ENCODE measurements at places on chromosomes 13 and 19.
A peak's percentile ranks its signal among the peaks of the same experiment; 100 is the strongest.

DNA sequence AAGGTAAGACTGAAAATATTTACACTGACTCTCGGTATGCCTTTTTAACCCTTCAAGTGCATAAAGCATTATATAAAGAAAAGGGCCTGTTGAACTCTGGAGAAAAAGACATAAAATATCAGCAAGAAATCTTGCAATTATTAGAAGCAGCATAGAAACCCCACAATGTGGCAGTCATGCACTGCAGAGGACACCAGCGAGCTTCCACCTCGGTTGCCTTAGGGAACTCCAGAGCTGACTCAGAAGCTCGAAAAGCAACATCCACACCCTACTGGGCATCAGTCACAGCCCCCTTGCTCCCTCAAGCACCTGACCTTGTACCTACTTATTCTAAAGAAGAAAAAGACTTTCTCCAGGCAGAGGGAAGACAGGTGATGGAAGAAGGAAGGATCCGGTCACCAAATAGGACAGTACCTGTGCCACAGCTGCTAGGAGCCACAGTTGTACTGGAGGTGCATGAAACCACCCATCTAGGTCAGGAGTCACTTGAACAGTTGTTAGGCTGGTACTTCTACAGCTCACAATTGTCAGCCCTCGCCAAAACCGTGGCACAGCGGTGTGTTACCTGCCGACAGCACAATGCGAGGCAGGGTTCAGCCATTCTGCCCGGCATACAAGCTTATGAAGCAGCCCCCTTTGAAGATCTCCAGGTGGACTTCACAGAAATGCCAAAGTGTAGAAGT lies 2.9 kb downstream of the ZNF816 start:
- DNase-seq: no peak

DNA sequence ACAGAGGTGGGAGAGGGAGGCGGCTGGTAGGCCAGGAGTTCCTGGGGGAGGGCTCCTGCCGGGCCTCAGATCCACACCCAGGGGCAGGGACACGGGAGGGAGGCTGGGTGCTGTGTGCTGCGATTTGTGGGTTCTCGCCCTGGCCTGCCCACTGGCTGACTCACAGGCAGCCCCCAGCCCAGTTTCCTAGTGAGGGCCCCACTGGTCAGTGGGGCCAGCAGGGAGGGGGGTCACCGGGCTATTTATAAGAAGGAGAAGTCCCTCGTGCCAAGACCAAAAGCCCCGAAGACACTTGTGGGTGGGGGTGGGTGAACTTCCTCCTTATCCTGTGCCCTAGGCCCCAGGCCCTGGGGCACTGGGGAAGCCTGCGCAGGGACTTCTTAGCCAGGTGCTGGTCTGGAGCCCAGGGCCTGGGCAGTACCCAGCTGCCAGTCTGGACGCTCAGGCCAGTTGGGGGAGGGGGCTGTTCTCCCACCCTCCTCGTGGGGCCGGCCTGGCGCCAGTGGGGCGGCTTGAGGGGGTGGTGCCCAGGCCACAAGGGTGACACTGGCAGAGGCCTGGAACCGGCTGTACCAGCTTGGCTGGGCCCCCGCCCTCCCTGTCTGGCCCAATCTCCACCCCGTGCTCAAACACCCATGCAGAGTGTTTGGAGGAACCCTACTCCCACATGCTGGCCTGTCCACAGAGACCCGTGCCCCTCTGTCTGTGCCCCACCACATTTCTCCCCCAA lies 5.0 kb upstream of the JUNB start:
- DNase-seq: no peak

GRCh38 chr19:1266916-1267476 lies 2.1 kb upstream of the CIRBP start:
- no peak for DNase-seq

- DNase-seq: peak; percentile 13
These were observed 83.2 kb upstream of the MCF2L start for GRCh38 chr13:112885782-112886268.

DNA sequence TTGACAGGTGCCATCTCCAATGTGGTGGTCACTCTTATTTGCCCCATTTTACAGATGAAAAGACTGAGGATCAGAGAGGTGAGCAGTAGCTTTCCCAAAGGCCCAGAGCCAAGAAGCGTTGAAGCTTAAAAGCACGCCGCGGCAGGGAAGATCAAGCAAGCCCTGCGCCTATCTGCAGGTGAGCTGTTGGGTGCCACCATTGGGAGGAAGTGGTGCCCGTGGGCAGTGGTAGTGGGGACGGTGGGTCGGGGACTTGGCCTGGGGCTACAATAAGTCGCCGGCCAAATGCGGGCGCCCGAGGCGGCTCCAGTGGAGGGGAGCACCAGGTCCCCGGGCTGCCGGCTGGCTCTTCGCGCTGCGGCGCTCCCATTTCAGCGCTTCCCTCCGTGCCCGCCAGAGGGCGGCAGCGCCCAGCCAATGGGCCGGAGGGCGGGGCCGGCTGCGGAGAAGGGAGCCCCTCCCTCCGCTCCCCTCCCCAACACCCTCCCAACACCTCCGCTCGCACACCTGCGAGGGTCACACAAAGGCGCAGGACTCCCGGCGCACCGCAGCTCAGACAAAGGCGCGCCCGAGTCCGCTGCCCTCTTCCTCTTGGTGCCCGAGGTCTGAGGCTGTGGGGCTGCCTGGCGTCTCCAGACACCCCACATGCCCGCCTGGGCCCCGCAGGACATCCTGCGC lies 744 bp upstream of the POU2F2 start:
- no peak for DNase-seq

- no peak for DNase-seq
These were observed 26.9 kb downstream of the CDK8 start for GRCh38 chr13:26280822-26281221.

GRCh38 chr13:77583581-77583980 lies 48.1 kb downstream of the SCEL start:
- no peak for DNase-seq

GRCh38 chr13:110214637-110215036 lies 92.3 kb downstream of the COL4A1 start:
- no peak for DNase-seq

GRCh38 chr13:55347528-55347927 lies 1793.2 kb upstream of the PRR20A start:
- DNase-seq: no peak

DNA sequence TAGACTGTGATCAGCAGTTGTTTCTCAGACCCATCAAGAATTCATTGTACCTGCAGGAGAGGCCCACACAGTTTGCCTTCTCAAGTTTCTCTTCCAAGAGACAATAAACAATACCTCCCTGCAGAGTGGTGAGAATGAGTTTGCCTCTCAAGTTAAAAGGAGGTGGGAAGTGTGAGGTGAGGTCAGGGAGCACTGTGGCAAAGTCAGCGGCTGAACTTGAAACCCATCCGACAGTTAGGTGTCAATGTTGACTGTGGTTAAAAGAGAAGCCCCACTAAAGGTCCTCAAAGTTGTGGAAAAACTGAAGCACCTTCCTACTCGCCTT lies 72.9 kb upstream of the TSC22D1 start:
- DNase-seq: no peak

DNA sequence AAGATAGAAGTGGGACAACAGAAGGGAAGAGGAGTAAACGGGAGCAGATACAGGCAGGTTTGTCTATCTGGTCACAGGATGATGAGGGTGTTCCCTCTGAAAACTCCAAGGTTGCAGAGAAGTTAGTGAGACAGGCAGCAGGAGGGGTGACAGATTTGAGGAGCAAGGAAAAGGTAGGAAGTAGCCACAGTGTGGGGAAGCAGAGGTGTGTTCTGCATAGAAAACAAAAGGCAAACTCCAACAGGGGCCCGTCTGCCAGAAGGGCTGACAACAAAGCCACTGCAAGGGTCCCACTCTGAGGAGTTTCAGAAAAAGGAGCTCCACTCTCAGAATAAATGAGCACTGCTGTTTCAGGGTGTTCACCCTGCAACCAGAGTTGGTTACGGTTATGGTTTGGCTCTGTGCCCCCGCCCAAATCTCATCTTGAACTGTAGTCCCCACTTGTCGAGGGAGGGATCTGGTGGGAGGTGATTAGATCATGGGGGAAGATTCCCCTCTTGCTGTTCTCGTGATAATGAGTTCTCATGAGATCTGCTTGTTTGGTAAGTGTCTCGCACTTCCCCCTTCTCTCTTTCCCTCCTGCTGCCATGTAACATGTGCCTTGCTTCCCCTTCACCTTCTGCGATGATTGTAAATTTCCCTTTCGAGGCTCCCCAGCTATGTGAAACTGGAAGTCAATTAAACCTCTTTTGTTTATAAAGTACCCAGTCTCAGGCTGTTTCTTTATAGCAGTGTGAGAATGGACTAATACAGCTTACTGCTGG lies 32.1 kb downstream of the SMAD9 start:
- no peak for DNase-seq

DNA sequence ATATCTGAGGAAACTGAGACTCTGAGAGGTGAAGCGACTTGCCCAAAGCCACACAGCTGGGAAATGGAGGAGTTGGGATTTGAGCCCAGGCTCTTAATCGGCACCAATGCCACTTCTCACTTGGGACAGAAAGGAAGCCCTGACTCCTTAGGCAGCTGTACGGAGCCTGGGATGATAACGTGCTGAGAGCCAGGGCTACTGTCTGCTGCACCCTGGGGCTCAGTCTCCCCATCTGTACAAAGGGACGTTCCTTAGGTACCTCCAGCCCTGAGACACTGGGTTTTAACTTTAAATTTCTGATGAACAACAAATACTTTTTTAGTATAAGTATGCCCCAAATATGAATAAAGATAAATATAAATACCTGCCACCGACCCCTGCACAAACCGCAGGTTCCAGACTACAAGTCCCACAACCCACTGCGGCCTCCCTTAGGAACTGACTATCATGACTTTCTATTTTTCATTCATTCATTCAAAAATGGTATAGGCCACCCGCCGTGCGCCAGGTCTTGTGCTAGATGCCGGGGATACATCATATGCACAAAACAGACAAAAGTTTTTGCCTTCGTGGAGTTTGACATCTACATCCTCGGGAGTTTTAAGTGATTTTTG lies 776 bp upstream of the NCLN start:
- no peak for DNase-seq

DNA sequence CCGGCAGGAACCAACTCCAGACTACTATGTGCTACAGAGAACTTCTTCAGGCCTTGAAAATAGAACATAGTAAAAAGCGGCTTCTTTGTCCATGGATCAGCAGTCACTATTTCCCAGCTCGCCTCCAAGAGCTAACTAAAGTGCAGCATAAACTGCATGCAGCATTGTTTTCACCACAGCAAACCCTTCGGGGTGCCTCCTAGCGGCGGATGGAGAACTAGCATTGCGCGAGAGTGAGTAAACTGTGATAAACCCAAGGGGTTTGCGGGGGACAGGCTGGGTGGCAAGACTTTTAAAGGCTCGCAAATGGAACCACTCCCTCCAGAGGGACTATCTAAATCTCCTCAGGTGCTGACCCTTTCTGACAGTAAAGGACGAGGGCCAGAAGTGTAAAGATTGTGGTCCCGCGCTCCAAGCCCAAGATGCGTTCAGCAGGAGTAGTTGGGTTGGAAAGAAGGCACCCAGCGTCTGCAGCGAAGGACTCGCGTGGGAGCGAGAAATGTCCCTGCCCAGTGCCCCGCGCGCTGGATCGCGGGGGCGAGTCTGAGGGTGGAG lies 21.5 kb upstream of the SGCG start:
- peak; percentile 10 for DNase-seq

GRCh38 chr19:14006766-14007562 lies 844 bp upstream of the RFX1 start:
- no peak for DNase-seq

DNA sequence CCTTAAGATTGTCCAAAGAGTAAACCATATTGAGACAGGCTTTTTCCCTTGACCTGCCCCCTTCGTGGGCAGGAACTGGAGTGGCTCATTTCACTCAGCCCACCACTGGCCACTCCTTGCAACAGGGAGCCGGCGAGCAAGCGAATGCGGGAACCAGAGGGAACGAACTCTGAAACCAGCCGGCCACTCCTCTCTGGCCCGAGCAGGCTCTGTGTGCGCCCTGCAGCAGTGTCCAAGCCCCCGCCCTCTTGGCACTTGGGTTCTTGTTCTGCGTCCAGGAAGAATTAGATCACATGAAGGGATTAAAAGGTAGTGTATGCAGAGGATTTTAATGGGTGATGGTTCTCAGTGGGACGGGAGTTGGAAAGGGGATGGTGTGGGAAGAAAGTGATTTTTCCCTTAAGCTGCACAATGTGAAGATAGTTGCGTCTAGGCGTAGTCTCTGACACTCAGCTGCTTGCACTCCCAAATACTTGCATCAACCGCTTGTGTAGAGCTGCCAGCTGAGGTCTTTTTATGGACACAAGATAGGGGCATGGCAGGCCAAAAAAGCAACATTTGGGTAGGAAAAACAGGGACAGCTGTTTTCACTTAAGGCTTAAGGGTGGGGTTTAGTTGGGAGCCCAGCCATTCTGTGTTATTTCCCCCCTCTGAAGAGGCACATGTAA lies 1209.7 kb upstream of the PCDH20 start:
- DNase-seq: no peak

- DNase-seq: no peak
These were observed 1.3 kb upstream of the CCNE1 start for GRCh38 chr19:29810504-29810871.

DNA sequence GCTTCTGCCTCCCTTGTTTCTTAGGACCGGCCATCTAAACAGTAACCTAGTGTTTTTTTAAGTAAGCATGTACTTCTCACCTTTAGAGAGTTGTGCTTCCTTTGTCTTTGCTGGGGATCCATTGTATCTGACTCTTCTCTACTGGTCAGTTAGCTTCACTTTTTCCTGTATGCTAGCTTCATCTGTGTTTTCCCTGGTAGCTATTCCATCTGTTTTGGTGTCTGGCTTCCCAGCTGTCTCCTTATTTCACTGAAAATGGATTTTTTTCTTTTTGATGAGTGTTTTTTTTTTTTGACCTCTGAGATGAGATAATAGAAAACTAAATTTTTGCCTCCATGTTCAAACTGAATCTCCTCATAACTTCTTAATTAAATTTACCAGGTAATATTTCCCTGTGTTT lies 637.0 kb upstream of the SLC10A2 start:
- no peak for DNase-seq

GRCh38 chr13:21116141-21116540 lies 54.8 kb upstream of the LATS2 start:
- DNase-seq: no peak

DNA sequence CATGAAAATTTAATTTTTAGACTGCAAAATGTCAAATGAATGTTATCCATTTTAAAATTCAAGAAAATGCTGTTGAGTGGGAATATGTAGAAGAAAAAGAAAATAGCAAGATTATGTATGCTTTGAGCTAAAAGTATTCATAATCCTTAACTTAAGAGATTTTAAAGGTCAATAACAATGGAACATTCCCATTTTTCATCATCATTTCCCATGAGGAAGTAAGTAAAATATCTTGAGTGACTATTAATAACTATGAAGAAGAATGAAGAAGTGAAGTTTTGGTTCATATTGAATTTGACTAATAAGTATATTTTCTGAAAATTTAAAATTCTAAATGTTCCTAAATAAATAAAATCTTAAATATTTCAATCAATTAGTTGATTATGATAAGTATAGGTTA lies 273.4 kb downstream of the DACH1 start:
- no peak for DNase-seq

DNA sequence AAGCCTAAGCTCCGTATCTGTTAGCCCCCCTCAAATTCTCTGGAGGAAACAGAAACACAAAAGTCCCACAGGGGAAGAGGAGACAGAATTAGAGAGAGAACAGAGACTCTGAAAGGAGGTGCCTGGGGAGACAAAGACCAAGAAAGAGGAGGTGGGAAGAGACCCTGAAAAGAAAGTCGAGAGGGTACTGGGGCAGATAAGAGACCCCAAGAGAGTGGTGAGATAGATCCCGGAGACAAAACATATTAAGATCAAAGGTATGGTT lies 915 bp upstream of the GRWD1 start:
- DNase-seq: no peak

Measured in fibroblast of skin of left biceps (primary cell).